ENCODE measurements at places on chromosomes 12 and 14.

- H3K36me3 ChIP-seq: peaks cover 3% of the 10 kb centered on the region
- H3K4me1 ChIP-seq: no peaks in the 10 kb centered on the region
- no peak overlapping the region for H3K4me3 ChIP-seq
- DNase-seq: no peak
- H3K27me3 ChIP-seq: no peaks in the 10 kb centered on the region
- no peak overlapping the region for H3K27ac ChIP-seq
These were observed 24.9 kb downstream of the AEBP2 start for GRCh38 chr12:19464192-19464580.

- no peak overlapping the region for H3K27ac ChIP-seq
- H3K36me3 ChIP-seq: no peaks in the 10 kb centered on the region
- peaks cover 28% of the 10 kb centered on the region for H3K4me1 ChIP-seq
- H3K27me3 ChIP-seq: peaks cover 62% of the 10 kb centered on the region
- peak; percentile 71 for DNase-seq
These were observed 397.1 kb downstream of the NOVA1 start for GRCh38 chr14:26200687-26201086.

GRCh38 chr14:73829526-73830431, 21.9 kb upstream of the PTGR2 start:
- peaks cover 24% of the 10 kb centered on the region for H3K4me1 ChIP-seq
- no peak overlapping the region for H3K4me3 ChIP-seq
- H3K36me3 ChIP-seq: no peaks in the 10 kb centered on the region
- peak overlapping the region; percentile 35 for H3K27ac ChIP-seq

- no peaks in the 10 kb centered on the region for H3K4me1 ChIP-seq
- DNase-seq: no peak
- no peaks in the 10 kb centered on the region for H3K36me3 ChIP-seq
- no peaks in the 10 kb centered on the region for H3K27me3 ChIP-seq
- H3K4me3 ChIP-seq: no peak overlapping the region
- H3K27ac ChIP-seq: no peak overlapping the region
These were observed 259.6 kb upstream of the TMTC1 start for GRCh38 chr12:30043151-30043847.

- no peaks in the 10 kb centered on the region for H3K36me3 ChIP-seq
- no peaks in the 10 kb centered on the region for H3K27me3 ChIP-seq
- peaks cover 4% of the 10 kb centered on the region for H3K4me1 ChIP-seq
- no peak overlapping the region for H3K4me3 ChIP-seq
These were observed 259.6 kb downstream of the ERC1 start for GRCh38 chr12:1250641-1251040.

GRCh38 chr14:101585211-101585610, 23.9 kb downstream of the DIO3 start:
- no peak for DNase-seq
- no peak overlapping the region for H3K27ac ChIP-seq
- no peak overlapping the region for H3K4me3 ChIP-seq
- H3K27me3 ChIP-seq: peaks cover 12% of the 10 kb centered on the region

- DNase-seq: peak; percentile 38
- H3K27ac ChIP-seq: peak overlapping the region; percentile 66
- no peak overlapping the region for H3K4me3 ChIP-seq
- no peaks in the 10 kb centered on the region for H3K36me3 ChIP-seq
- H3K4me1 ChIP-seq: peaks cover 37% of the 10 kb centered on the region
These were observed 10.4 kb upstream of the PTHLH start for GRCh38 chr12:27982951-27983350.

GRCh38 chr12:85266356-85266755, 13.7 kb upstream of the ALX1 start:
- no peaks in the 10 kb centered on the region for H3K36me3 ChIP-seq
- no peak overlapping the region for H3K27ac ChIP-seq
- no peak overlapping the region for H3K4me3 ChIP-seq
- DNase-seq: no peak

- H3K27ac ChIP-seq: no peak overlapping the region
- H3K27me3 ChIP-seq: no peaks in the 10 kb centered on the region
- H3K4me3 ChIP-seq: no peak overlapping the region
- H3K4me1 ChIP-seq: peaks cover 18% of the 10 kb centered on the region
- DNase-seq: peak; percentile 20
These were observed 71.3 kb downstream of the FLRT2 start for GRCh38 chr14:85601246-85601645.

- H3K36me3 ChIP-seq: peaks cover 3% of the 10 kb centered on the region
- 0 out of 2 replicates have a peak overlapping the region, but pooled peaks have one; percentile 14 for H3K27ac ChIP-seq
- H3K27me3 ChIP-seq: no peaks in the 10 kb centered on the region
- H3K4me3 ChIP-seq: no peak overlapping the region
- peaks cover 11% of the 10 kb centered on the region for H3K4me1 ChIP-seq
- peak; percentile 54 for DNase-seq
These were observed 185.3 kb upstream of the BCL2L14 start for GRCh38 chr12:11885261-11886038.

DNA sequence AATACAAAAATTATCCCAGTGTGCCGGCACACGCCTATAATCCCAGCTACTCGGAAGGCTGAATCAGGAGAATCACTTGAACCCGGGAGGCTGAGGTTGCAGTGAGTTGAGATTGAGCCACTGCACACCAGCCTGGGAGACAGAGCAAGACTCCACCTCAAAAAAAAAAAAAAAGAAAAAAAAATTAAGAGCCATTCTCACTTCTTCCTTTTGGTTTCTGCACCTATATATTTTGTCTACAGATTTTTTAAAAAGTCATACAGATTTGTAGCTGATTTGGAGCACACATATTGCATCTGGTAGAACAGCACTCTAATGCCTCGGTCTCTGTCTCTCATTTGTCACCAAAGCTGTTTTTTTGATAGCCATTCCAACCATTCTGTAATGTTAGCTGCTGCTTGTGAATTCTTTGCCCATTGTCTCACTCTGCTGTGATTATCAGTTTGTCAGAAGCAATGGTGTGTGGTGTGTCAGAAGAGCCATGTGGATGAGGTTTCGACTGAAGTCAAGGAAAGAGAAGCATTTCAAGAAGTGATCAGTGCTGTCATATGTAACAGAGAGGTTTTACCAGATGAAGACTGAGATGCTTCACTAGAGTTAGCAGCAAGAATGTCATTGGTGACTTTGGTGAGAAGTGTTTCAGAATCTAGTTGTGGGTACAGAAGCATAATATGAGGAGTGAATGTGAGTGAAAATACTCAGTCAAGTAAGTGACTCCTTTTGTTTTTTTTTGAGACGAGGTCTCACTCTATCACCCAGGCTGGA, 8.7 kb upstream of the KTN1 start:
- H3K27ac ChIP-seq: no peak overlapping the region
- H3K4me1 ChIP-seq: no peaks in the 10 kb centered on the region
- no peaks in the 10 kb centered on the region for H3K36me3 ChIP-seq

GRCh38 chr12:60078026-60078425, 482.2 kb downstream of the SLC16A7 start:
- no peaks in the 10 kb centered on the region for H3K36me3 ChIP-seq
- H3K4me3 ChIP-seq: no peak overlapping the region
- no peaks in the 10 kb centered on the region for H3K27me3 ChIP-seq

- peaks cover 10% of the 10 kb centered on the region for H3K36me3 ChIP-seq
- peak; percentile 94 for DNase-seq
- no peak overlapping the region for H3K4me3 ChIP-seq
- peak overlapping the region; percentile 34 for H3K27ac ChIP-seq
These were observed 76.3 kb downstream of the SCAF11 start for GRCh38 chr12:45914090-45914489.

- H3K4me1 ChIP-seq: no peaks in the 10 kb centered on the region
- H3K27me3 ChIP-seq: no peaks in the 10 kb centered on the region
- no peaks in the 10 kb centered on the region for H3K36me3 ChIP-seq
- H3K27ac ChIP-seq: no peak overlapping the region
These were observed 9.8 kb downstream of the GARIN2 start for GRCh38 chr14:67199016-67199415.

GRCh38 chr14:54776361-54777001, 126.1 kb downstream of the GCH1 start:
- H3K27me3 ChIP-seq: no peaks in the 10 kb centered on the region
- peak overlapping the region; percentile 31 for H3K27ac ChIP-seq
- H3K36me3 ChIP-seq: peaks cover 10% of the 10 kb centered on the region
- H3K4me3 ChIP-seq: no peak overlapping the region
- DNase-seq: peak; percentile 86

DNA sequence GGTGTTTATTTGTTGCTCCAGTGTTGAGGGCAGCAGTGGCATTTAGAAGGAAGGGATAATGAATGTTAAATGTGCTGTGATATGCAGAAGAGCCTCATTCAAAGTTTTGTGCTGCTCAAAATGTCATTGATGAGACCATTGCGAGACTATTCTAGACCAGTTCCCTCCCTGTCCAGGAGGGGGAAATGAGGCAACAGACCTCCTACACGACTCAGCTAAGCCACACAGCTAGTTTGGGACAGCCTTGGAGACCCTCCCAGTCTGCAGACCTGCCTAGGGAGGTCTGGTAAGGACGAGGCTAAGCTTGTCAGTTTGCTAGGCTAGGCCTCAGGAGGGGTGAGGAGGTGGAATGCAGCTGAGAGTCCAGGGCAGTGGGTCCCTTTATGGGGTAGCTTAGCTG, 116.0 kb downstream of the NRXN3 start:
- no peak overlapping the region for H3K4me3 ChIP-seq
- no peaks in the 10 kb centered on the region for H3K36me3 ChIP-seq
- H3K4me1 ChIP-seq: no peaks in the 10 kb centered on the region
- no peaks in the 10 kb centered on the region for H3K27me3 ChIP-seq

DNA sequence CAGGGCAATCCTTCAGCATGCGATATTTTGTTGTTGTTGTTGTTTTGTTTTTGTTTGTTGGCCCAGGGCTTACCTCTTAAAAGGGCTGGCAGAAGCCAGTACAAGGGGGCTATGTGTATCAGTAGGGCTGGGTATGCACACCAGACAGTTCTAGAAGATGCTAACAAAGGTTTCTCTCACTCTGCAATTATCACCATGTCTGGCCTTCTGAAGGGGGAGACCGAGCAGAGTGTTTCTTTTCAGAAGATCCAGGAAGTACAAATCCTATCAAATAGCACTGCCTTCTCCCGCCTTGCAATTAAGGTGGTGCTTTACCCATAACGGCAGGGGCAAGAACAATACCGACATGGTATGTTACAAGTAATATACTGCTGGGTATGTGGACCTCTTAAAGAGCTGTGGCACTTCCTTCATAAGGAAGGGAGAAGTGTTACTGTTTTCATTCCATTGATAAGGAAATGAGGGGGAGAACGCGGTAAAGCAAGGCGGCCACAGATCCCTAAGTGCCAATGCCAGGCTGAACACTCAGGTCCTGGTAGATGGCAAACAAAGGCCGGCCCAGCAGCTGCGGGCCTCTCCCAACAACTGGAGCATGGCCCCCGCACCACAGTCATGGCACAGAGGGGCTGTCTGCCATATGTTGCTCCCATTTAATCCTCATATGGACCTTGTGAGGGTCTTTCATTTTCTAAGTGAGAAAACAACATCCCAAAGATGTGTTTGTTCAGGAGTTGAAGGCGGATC, 19.2 kb upstream of the CACNA2D4 start:
- H3K27me3 ChIP-seq: no peaks in the 10 kb centered on the region
- no peak for DNase-seq
- no peak overlapping the region for H3K4me3 ChIP-seq
- H3K4me1 ChIP-seq: no peaks in the 10 kb centered on the region
- H3K27ac ChIP-seq: no peak overlapping the region

DNA sequence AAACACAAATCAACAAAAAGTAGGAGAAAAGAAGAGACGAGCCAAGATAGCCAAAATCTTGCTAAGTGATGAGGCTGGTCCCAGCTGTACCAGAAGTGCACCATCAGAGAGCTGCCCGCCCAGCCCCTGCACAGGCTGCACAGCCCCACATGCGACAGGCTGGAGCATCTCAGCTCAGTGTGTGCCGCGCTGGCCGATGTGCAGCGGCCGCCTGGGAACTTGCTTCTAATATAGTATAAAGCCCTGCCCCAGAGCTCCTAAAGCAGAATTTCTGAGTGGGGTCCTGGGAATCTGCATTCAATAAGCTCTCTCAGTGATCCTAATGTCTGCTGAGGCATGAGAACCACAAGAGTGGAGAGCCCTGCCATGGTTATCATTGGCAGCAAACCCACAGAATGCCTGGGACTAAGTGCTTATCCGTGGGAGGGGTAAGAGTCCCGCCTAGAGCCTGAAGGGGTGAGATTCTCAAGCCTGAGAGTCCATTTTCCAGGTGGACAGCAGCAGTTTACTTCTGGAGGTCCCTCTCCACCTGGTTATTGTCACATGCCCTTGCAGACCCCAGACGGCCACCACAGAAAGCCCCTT, 171.6 kb downstream of the DPF3 start:
- peaks cover 11% of the 10 kb centered on the region for H3K4me1 ChIP-seq
- H3K4me3 ChIP-seq: no peak overlapping the region
- H3K36me3 ChIP-seq: 0 out of 2 replicates have a peak, but pooled peaks cover 6% of the 10 kb centered on the region
- H3K27me3 ChIP-seq: no peaks in the 10 kb centered on the region

DNA sequence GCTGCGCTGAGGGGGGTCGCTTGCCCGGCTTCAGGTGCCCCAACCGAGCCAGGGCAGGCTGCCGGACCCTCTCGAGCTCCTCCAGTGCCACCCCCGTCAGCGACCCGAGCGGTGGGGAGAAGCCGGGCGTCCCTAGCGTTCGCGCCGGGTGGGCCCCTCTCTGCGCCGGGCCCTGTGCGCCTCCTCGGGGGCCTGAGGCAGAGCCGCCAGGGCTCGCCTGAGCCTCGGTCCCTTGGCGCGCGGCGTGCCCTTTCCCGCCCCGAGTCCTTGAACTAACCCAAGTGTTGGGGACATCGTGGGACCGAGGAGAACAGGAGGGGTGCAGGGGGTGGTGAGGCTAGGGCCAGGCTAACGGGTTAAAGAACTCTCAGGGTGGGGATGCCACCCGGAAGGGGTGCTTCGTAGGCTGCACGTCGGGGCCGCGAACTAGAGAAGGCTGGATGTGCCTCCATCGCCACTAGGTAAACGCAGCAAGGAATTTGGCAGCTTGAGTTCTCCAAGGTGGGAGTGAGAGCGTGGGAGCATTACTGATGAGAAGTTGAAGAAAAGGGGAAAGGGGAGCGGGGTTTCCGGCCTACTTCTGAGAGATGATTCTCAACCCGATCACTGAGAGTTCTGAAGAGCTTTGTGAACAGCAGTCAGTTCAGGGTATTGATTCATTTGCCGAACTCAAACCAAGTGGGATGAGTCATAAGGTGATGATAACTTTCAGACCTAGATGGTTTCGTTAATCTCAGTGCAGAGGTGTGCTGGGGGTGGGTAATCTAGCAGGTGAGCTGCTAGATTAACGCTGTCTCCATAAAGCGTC, 618 bp downstream of the RNF34 start:
- H3K4me1 ChIP-seq: peaks cover 20% of the 10 kb centered on the region
- H3K27ac ChIP-seq: peak overlapping the region; percentile 55
- H3K36me3 ChIP-seq: no peaks in the 10 kb centered on the region
- peak; percentile 71 for DNase-seq

GRCh38 chr14:89373185-89373584, 43.8 kb downstream of the FOXN3 start:
- H3K27ac ChIP-seq: no peak overlapping the region
- DNase-seq: no peak
- no peaks in the 10 kb centered on the region for H3K36me3 ChIP-seq
- no peaks in the 10 kb centered on the region for H3K27me3 ChIP-seq

GRCh38 chr14:36315159-36315853, 5.1 kb downstream of the MBIP start:
- no peak overlapping the region for H3K27ac ChIP-seq
- DNase-seq: no peak
- H3K4me1 ChIP-seq: peaks cover 24% of the 10 kb centered on the region
- H3K27me3 ChIP-seq: no peaks in the 10 kb centered on the region

- peaks cover 50% of the 10 kb centered on the region for H3K36me3 ChIP-seq
- H3K4me3 ChIP-seq: no peak overlapping the region
- H3K27me3 ChIP-seq: no peaks in the 10 kb centered on the region
- no peak overlapping the region for H3K27ac ChIP-seq
- no peak for DNase-seq
These were observed 3.4 kb upstream of the CDH24 start for GRCh38 chr14:23060536-23061260.
